ENCODE measurements at places on chromosomes 5 and 9. TPM values are rescaled to one million over a fixed set of nuclear protein-coding genes. Genes with fewer than 3 reads are reported as not detected.

- no peak for DNase-seq
These were observed 21.8 kb upstream of the PPP2CA start for GRCh38 chr5:134247428-134248224.

DNA sequence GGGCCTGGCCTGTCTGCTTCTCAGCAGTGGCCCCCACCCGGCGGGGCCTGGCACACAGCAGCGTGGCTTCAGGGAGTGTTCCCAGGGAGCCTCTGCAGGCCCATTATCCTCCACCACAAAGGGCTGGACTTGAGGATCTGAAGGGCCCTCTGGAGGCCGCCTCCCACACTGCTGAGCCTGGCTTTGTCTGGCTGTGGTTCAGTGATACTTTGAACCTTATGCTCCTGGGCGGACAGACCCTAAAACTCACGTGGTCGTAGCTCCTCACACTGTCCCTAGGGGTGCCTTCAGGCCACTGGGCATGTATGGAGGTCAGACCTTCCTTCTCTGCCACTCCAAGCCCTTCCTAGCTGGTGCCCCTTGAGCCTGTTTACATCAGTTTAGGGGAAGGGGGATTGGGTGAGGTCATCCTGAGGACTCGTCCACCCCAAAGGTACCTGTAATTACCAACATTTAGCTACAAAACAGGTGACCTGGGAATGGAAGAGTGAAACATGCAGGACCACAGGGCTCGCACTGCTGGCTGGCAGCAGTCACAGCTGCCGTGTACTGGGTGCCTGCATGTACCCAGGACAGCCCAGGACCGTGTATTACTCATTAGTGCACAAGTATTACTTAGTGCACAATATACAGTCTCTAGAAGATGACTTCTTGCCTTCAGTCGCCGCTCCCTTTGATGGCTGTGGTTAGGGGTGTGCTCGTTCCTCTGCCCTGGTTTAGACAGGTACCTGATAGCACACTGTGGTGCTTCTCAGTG, 8.5 kb downstream of the GRHPR start:
- DNase-seq = no peak

DNA sequence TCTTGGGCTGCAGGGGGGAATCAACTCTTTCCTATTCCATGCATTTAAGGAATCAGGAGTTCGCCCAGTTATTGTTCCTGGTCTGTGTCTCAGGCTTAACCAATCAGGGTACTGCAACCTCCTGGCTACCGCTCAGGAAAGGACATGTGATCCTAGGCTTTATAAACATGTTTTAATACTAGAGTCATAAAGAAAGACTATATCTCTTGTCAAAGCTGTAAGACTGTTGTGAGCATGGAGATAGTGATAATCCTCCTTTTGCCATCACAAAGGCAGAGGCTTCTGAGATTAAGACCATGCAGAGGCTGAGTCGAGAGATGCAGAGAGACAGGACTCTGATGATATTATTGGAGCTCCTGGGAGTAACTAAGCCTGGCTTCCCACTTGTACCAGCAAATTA, 137.0 kb downstream of the YIPF5 start:
- DNase-seq = no peak

DNA sequence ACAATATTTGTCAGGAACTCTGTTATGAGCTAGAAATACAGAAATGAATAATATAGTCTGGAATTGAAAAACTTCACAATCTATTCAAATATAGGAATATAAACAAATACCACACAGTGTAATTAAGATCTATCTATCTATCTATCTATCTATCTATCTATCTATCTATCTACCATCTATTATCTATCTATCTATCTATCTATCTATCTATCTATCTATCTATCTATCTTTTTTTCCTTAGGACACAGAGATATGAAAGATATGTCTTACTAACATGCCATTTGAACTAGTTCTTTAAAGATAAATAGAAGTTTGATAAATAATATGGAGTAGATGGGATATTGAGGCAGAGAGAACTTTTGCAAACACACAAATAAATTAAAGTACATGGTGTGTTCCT, 357.8 kb downstream of the PARP8 start:
- no peak for DNase-seq

IL13 gene
- 65.3 TPM for total RNA-seq

TMEM174 gene
- not detected for total RNA-seq

TRIM32 gene
- 13.3 TPM for total RNA-seq

NCS1 gene
- 23.6 TPM for total RNA-seq
